ENCODE measurements at places on chromosomes 3 and 15. TPM values are rescaled to one million over a fixed set of nuclear protein-coding genes. Genes with fewer than 3 reads are reported as not detected.

The DLL4 gene
- total RNA-seq: 11.5 TPM

The ZPLD1 gene
- total RNA-seq: not detected

The PEX11A gene
- total RNA-seq: 5.0 TPM

The NUTM1 gene
- total RNA-seq: not detected

The APBA2 gene
- 0.57 TPM for total RNA-seq

Measured in cardiac septum (tissue), 1 donor.